Amniotic epithelial cell (primary cell): ENCODE measurements at places on chromosomes 6 and 20.

DNA sequence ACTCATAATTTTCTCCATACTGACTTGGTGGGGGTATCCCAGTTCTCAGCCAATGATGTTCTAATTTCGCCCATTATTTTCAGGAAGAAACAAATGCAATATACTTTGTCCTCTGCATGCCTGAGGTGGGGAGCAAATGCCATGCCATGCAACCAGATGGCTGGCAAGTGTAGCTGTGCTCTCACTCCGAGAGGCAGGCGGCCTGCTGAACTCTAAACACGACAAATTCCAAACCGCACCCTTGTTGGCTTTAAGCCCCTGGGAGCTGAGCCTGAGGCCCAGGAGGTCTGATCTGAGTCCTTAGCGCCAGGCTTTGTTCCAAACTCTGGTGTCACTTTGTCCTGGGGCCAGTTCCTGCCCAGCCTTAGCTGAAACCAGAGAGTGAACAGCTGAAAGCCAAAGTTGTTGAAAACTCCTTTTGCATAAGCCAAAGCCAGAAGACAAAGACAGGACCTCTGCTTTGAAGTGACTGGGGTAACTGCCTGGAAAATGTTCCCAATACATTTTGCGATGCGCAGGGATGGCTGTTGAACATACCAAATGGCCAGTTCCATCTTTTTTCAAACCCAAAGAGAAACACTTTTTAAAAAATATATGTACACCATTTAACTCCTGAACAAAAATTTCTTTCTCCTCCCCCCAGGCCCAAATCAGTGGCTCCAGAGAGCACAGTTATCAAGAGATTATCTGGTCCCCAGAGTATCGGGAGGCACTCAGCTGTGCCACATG lies 46.2 kb downstream of the TTI1 start:
- no peak for DNase-seq

DNA sequence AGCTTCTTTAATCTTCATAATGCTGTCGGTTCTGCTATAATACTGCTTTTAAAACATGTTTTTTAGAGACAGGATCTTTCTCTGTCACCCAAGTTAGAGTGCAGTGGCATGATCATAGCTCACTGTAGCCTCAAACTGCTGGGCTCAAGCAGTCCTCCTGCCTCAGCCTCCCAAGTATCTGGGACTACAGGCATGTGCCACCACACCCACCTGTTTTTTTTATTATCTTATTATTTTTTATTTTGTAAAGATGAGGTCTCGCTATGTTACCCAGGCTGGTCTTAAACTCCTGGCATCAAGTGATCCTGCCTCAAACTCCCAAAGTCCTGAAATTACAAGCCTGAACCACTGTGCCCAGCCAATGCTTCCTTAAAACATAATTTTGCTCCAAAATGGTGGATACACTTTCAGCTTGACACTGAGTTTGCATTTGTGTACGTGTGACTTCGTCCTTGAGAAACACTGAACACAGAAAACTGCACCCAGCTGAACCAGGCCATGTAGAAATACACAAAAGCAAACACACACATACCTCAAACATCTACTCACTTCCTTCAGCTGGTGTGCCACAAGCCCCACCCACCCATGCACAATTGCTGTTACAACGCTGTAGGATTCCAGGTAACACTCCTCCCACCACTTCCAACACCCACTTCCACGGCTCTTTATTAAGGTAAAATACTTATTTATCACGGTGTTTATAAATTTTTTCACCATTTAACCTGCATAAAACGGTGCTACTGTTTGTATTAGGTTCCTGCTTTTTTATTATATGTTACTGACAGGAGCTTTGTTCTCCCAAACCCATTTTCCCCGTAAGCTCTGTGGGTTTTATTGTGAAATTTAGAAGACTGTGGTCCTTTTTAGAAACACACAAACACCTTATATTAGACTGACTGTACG lies 109.1 kb downstream of the TSHZ2 start:
- no peak for DNase-seq

GRCh38 chr6:32912951-32913350 lies 27.9 kb downstream of the HLA-DMB start:
- DNase-seq = no peak

DNA sequence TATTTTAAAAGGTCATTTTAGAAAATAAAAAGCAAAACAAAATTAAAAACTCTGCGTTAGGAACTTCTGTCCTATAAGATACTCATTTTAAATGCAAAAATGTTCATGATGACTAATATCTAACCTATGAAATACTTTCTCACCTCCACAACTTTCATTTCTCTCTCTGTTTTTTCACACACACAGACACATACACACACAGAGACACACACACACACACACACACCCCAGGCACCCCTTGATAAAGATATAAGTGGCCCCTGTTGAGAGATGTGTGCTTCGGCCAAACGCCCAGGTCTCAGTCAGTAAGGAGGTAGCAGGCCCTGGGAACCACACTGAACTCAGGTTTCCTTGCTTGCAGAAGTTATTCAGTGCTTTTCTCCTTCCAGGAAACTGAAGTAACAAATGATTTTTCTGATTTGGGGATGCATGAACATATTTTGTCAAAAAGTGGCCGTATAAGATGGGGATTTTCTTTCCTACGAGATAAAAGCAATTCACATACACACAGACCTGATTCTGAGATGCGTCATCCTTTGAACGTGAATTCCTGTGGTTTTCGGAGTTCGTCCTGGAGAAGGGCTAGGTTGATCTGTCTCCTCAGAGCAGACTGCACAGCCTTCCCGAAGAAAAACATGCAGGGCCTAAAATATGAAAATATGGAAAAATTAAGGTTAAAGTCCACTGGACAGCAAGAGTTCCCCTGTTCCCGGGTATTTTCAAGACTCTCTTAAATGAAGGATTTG lies 306.8 kb upstream of the FOXQ1 start:
- peak; percentile 89 for DNase-seq

DNA sequence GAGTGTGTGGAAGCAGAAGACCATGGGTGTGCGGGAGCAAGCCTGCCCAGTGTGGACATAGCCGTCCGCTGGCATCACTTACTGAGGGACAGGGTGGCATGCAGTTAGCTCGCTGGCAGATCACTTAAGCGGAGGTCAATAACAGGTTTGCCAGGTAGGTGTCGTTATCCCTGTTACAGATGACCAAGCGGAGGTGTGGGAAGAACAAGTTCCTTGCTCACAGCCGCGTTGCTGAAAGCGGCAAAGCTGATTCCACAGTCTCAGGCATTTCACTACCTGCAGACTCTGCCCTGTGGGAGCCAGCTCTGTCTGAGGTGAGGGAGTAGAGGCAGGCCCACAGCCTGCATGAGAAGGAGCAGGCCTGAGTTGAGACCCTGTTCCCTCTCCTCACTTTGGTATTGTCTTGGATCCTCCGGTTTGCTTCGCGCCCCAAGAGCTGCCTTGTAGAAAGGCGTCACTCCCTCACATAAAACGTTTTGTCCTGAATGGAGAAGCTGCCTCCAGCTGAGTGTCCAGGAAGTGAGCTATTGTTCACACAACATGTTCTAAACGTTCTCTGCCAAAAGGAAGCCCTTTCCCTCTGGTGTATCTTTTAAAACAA lies 96.9 kb downstream of the TCP11 start:
- DNase-seq = no peak

- DNase-seq = no peak
Observed at GRCh38 chr6:167270499-167271311, 20.4 kb upstream of the UNC93A start.

GRCh38 chr6:127586372-127586771 lies 9.4 kb downstream of the C6orf58 start:
- no peak for DNase-seq

GRCh38 chr20:53354314-53354713 lies 239.3 kb downstream of the ZNF217 start:
- no peak for DNase-seq

DNA sequence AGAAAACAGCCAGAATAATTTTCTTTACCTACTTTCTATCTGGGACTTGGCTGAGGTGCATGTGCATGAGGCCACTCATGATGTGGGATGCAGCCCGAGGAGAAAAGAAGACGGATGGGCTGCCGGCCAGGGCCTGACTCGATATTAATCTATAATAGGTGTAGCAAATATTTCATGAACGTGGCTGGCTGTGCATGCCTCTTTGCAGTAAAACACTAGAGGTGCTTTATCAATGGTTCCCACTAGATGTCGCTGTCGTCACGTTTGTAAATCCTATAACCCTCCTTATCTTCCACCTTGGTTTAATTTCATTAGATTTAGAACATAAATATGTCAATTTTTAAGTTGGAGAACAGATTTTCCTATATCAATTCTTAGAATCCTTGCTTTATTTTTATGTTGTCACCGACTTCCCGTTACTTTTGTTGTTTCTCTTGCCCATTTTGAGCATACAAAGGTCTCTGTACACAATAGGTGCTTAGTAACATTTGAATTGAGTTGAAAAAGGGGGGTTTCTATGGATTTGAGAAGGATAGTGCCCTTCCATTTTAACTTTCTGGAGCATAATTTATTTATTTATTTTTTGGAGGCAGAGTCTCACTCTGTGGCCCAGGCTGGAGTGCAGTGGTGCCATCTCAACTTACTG lies 19.6 kb upstream of the FERMT1 start:
- peak; percentile 44 for DNase-seq
